ENCODE measurements at places on chromosomes 13 and 19.
A peak's percentile ranks its signal among the peaks of the same experiment; 100 is the strongest.

GRCh38 chr13:72728290-72728605 is 525 bp downstream of the BORA start:
- DNase-seq, result no peak

DNA sequence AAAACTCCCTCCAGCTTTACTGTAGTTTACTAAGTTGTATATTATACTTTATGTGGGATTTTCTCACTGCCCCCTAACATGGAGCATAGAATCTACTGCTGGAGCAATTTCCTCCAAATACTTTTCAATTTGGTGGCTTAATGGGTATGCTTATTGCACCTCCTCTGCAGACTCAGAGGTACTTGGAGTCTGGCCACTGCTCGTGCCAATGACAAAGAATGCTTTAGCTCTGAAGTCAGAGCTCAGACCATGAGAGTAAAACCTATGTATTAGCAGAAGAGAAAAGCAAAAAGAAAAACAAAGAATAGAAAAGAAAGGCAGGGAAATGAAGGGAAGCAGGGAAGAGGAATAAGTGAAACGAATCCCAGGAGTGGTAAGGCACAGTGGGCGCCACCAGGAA is 71.9 kb downstream of the SUCLA2 start:
- no peak for DNase-seq

DNA sequence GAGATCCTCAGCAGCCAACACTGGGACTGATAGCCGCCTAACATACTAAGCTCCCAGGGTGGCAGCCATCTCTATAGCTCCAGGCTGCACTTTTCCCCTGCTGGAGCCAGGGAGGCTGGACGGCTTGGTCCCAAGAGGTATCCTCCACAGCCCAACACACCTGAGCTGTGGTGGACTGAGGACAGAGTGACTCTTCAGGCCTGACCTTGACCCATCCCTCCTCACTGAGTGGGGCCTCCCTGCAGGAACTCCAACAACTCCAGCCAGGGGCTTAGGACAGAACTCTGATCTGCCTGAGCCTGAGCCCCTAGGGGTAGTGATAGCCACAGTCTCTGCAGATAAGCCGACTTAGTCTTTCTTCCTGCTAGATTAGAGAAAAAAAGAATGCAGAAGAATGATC is 958.1 kb upstream of the PRR20A start:
- no peak for DNase-seq

DNA sequence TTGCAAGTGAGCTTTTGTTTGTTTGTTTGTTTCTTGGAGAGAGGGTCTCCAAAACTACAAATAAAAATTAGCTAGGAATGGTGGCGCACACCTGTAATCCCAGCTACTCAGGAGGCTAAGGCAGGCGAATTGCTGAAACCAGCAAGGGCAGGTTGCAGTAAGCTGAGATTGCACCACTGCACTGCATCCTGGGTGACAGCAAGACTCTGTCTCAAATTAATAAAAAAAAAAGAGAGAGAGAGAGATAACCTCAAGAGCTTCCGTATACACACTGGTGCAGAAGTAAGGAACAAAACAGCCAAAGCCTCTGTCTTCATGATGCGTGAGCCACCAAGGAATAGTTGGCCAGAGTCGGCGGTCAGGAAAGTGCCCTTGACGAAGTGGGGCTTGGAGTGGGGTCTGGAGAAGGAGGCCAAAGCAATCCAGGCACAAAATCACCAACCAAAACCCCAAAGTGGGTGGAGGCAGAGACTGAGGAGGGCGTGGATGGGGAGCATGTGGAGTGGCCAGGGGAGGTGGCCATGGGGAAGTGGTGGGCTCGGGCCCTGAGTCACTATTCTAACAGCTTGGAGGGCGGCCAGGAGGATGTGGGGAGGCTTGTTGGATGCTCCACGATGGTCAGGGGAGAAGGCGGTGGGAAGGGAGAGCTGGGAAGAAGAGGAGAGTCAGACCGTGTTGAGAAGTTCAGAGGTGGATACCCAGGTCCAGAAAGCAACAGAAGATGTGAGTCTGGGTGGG is 21.2 kb upstream of the TOMM40 start:
- DNase-seq, result no peak

DNA sequence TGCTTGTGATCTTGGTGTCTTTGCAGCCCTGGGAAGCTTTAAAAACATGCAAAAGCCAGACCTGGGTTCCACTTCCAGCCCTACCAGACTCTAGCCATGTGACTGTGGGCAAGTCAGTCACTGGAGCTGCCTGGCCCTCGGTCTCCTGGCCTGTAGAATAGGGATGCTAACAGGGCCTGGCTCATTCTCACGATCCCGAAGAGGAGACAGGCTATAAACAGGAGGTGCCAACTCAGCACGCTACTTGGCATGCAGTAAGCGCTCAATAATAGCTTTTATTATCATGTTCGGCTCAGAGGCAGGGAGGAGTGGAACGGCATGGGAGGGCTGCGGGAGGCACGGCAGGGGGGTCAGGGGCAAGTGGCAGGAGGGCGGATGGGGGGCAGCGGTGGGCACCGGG is 1.7 kb downstream of the CTXN1 start:
- DNase-seq, result no peak

DNA sequence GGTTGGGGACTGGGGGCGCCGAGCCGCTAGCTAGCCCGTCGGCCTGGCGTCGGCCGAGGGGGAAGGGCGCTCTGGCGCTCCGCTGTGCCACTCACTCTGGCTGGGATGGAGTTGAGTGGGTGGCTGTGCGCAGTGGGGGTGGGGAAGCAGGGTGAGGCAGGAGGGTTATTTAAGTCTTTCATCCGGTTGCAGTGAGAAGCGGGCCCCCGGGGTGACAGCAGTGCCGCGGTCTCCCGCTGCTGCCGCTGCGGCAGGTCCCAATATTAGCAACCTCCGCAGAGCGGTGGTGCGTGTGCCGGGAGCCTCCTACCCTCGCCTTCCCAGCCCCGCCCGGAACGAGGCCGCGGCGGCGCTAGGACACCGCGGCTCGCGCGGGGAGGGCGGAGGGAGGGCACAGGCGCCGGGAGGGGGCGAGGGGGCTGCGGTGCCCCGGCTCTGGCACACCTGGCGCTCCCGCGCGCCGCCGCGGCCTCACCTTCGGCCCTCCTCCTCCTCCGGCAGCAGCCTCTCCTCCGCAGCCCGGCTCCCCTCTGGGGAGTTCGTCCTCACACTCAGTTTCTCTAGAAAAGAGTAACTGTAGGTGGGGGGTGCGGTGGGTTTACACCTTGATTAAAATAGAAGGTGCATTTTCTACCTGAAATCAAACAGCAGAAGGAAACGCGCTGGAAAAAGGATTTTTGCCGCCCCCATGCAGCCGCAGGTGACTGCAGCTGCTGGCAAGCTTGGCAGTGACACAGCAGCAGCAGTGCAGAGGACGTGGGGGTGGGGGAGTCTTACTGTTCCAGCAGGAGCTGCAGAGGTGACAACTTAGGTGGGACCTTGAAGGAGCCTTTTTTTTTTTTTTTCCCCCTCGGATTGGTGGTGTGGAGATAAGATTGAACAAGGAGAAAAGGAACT is 4.5 kb downstream of the FGF9 start:
- DNase-seq, result peak; percentile 31

DNA sequence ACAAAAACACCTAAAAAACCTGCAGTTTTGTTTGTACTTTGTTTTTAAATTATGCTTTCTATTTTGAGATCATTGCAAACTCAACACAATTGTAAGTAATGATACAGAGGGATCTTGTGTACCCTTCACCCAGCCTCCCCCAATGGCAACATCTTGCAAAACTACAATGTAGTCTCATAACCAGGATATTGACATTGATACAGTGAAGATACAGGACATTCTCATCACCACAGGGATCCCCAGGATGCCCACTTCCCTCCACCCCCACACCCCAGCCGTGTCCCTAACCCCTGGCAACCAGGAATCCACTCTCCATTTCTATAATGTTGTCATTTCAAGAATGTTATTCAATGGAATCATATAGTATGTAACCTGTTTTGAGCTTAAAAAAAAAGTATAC is 10.3 kb upstream of the C5AR2 start:
- no peak for DNase-seq

DNA sequence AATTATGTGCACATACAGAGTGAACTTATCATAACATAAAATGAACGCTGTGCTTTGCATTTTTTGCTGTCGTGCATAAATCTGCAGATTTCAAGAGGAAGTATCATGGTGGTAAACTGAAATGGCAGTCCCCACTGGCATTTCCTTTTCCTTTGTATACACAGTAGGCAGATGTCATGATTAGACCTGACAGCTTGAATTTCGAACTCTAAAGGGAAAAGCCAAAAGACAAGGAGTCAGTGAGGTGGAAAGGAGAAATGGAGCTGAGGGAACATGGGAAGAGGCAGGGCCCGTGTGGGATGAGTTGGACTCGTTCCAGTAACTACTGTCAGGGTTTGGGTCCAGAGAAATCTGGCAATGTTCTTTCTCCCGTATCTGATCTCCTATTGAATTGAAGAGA is 454.1 kb upstream of the SGCG start:
- DNase-seq, result no peak
